ENCODE measurements at places on chromosomes 11 and 22. TPM values are rescaled to one million over a fixed set of nuclear protein-coding genes. Genes with fewer than 3 reads are reported as not detected.

Gene KDM4E
- not detected for total RNA-seq

Gene C11orf16
- total RNA-seq: not detected

Gene FANCF
- 1.6 TPM for total RNA-seq

Gene OSBP
- 43.3 TPM for total RNA-seq

Gene TBC1D10A
- total RNA-seq: 3.2 TPM

Gene KLHL35
- total RNA-seq: 0.42 TPM

Gene RIMBP3C
- not detected for total RNA-seq

Gene B4GALNT4
- 0.06 TPM for total RNA-seq

Data from psoas muscle (tissue), 8 donors.